ENCODE measurements at places on chromosomes 7 and 10.
A peak's percentile ranks its signal among the peaks of the same experiment; 100 is the strongest.

DNA sequence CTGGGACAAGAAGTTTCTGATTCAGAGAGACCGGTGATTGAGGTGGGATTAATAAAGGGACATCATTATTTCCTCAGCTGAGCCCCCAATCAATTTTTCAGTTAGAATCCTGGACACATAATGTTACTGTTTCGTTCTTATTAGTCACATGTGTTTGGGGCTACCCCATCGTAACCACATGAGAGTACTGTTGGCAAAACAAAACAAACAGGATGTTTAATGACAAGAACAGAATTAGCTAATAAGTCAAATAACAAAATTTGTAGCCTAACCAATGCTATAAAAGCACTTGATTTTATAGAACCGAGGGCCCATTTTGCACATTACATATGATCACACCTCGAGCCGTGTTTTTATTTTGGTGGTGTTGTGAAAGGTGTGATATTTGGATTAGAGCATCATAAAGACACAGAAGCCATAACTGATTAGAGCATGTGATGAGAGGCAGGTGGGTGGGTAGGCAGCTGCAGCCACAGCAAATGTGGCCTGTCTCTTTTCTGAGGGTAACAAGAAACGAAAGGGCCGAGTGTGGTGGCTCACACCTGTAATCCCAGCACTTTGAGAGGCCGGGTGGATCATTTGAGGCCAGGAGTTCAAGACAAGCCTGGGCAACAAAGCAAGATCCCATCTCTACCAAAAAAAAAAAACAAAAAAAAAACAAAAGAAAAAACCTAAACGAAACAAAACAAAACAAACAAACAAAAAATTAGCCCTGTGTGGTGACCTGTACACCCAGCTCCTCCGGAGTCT, 1.8 kb upstream of the VWC2 start:
- DNase-seq, result no peak

- DNase-seq, result no peak
These were observed 111.9 kb upstream of the IGFBP3 start for GRCh38 chr7:46032942-46033341.

- DNase-seq, result no peak
These were observed 358.8 kb upstream of the MEOX2 start for GRCh38 chr7:16045296-16045695.

- DNase-seq, result no peak
These were observed 10.3 kb upstream of the KCNK18 start for GRCh38 chr10:117186832-117187615.

GRCh38 chr10:88379575-88379974, 203.5 kb downstream of the RNLS start:
- DNase-seq, result no peak

GRCh38 chr7:96719164-96719563, 9.5 kb upstream of the SEM1 start:
- DNase-seq, result no peak

- DNase-seq, result no peak
These were observed 38.4 kb upstream of the PDE1C start for GRCh38 chr7:32108651-32109050.

GRCh38 chr7:131190146-131190545, 137.5 kb upstream of the MKLN1 start:
- DNase-seq, result no peak

GRCh38 chr10:49508654-49509053, 30.3 kb downstream of the ERCC6 start:
- no peak for DNase-seq

- no peak for DNase-seq
These were observed 3.5 kb upstream of the C7orf33 start for GRCh38 chr7:148587076-148587475.

DNA sequence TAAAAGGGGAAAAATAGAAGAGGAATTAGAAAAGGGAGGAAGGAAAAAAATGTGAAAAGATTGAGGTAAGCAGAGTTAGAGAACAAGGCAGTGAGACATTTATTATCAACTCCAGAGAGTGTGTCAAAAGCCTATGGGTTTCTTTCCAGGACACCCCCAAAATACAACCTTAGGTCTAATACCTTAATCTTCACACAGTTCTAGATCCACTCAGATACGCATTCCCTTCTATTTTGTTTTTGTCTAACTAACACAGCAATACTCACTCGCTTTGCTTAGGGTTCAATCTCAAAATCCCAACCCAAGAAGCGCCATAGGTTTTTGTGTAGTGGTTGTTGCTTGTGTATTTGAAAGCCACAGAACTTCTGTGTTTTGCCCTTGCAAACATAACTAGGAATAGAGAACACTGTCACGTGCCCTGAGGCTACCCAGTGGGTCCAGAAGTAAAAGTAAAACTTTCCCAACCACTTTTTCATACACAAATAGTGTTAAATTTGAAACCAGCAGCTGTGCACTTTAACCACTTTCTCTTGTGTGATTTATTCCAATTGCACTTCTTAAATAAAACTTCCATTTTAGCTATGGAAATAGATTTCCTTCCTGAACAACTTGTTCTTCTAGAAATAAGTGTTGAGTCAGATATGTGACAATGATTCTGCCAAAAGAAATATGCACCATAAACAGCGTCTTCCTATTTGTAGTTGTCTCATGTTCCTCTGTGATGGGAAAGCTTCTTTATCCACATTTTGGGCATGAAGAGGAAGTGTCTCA, 414.7 kb upstream of the GHITM start:
- no peak for DNase-seq

GRCh38 chr7:129665013-129665401, 53.5 kb downstream of the NRF1 start:
- peak; percentile 68 for DNase-seq

- DNase-seq, result no peak
These were observed 85.8 kb downstream of the MKX start for GRCh38 chr10:27659786-27660185.

DNA sequence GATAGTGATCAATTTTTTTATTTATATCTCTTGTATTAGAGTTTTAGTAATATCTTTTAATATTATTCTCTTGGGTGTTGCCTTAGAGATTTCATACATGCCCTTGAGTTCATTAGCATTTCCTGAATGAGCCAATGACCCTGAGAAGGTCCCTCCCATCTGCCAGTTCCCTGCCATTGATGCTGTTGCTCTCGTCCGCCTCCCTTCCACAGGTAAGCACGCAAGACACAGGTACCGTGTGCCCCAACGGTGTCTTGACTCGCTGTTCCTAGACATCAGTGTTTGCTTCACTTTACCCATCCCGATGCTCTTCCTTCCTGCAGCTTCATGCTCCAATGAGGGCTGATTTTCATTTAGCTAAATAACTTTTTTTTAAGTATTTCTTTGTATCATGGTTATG, 19.7 kb upstream of the PWWP2B start:
- DNase-seq, result no peak

GRCh38 chr7:29229066-29229465, 34.5 kb downstream of the CHN2 start:
- no peak for DNase-seq

GRCh38 chr7:107815254-107815882, 12.3 kb upstream of the SLC26A3 start:
- no peak for DNase-seq

- DNase-seq, result no peak
These were observed 19.8 kb downstream of the PANK1 start for GRCh38 chr10:89625041-89625765.

GRCh38 chr7:122316467-122317388, 12.2 kb upstream of the FEZF1 start:
- no peak for DNase-seq

GRCh38 chr10:63213489-63213888, 80.4 kb downstream of the NRBF2 start:
- DNase-seq, result no peak

DNA sequence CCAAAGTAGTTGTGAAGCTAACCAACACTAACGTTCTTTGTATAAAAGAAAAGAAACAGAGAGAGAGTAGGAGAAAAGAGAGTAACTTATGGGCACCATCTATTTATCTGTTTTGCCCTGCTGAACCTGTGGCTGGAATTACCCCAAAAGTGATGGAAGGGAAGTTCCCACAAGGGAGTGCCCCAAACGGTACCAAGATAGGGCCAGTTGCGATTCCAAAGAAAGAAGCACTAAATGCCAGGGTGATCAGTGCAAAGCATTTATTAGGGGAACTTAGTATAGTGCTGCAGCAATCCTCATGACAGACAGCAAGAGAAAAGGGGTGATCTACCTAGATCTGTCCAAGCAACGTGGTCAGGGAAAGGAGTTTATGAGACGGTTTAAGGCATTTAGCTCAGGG, 190.2 kb downstream of the SORCS3 start:
- no peak for DNase-seq

DNA sequence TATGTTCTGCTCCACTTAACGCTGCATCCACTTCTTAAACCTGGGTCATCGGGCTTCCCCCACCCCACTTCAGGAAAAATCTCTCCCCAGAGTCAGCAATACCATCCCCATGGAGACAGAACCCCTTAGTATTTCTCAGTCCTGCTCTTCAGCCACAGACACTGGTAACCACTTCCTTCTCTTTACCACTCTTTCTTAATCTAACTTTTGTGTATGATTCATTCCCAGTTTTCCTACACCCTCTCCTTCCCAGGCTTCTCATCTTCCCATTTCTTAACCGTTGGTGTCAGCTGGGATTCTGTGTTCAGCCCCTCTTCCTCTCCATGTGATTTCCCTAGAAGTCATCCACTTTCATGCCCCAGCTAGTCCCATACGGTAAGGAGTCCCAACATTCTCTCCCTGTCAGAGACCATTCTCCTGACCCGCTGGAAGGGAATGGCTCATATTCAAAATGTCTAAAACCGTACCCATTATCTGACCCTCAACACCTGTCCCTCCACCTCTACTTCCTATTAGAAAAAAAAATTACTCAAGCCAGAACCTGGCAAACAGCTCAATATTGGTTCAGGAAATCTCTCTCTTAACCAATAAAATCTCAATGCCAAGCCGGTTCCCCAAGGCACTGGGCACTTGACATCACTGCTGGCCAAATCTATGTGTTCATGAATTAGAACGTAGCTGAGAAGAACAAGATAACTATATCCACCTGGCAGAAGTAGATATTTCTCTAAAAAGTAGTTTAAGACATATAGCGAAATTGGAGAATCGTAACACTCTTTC, 89.4 kb downstream of the DGKI start:
- DNase-seq, result no peak

DNA sequence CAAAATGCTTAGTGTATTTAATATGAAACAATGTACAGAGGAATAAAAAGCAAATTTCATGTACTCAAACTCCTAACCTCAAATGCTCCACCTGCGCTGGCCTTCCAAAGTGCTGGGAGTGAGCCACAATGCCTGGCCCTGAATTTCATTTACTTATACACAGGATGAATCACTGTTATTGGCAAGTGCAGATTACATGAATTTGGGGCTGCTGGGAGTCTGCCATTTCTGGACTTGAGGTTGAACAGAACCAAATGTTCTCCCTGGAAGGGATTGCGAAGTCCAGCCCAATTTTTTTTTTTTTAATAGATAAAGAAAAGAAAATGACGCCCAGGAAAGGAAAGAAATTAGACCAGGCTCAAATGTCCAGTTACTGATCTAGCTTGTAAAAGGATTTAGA, 6.8 kb upstream of the CSTF2T start:
- DNase-seq, result no peak

GRCh38 chr7:29331163-29331562, 136.6 kb downstream of the CHN2 start:
- no peak for DNase-seq

DNA sequence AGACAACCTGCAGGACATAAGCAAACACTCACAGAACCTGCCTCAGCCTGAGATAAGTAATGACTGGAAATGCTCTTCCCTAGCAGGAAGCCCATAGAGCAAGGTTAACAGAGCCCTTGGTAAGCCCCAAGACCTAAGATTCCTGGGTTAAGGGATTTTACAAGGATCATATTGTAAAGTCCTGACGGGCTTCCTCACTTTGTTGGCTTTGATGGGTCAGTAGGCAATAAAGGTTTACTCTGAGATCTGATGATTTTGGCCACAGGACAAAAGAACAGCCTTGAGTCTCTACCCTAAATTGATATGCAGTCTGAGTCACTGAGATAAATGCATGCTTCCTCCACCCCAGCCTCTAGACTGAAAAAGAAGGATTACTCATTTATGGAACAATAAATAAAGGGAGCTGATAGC, 270.8 kb downstream of the HTR7 start:
- no peak for DNase-seq

- DNase-seq, result no peak
These were observed at the start of gene URGCP for GRCh38 chr7:43906331-43907010. URGCP (minus strand) TSS chr7:43906596; CDS start chr7:43906575, 21 bp downstream.

DNA sequence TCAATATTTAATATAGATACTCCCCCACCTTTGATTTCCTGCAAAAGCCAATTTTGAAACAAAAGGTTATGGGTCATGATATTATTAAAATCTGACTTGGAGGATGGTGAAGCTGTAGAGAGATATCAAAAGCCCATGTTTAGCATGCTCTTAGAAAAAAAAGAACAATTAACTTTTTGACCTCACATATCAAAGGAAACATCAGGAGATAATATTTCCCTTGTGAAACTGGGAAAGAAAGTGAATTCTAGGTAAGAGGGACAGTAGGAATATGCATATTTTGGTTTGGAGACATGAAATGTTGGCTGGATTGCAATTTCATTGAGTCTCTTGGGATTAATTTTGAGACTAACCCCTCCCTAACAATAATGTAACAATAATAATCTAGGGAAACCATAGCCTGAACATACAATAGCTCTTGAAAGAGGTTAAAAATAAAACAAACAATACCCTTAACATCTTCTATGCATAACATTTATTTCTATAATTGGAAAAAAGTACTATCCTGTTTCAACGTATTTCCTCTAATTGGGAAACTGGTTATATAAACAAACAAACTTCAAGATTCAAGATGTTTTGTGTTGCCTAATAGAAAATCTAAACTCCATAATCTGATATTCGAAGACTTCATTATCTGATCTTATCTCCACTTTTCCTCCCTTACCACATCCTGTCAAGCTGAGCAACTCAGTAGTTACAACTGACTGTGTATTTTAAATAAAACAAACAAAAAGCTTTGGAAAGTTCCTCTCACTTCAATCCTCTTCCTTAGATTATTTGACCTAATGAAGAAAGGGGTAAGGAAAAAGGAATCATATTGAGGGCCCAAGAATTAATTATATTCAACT, 14.8 kb downstream of the TMEM26 start:
- DNase-seq, result no peak

- DNase-seq, result no peak
These were observed 45.4 kb downstream of the GPR37 start for GRCh38 chr7:124720195-124720594.

DNA sequence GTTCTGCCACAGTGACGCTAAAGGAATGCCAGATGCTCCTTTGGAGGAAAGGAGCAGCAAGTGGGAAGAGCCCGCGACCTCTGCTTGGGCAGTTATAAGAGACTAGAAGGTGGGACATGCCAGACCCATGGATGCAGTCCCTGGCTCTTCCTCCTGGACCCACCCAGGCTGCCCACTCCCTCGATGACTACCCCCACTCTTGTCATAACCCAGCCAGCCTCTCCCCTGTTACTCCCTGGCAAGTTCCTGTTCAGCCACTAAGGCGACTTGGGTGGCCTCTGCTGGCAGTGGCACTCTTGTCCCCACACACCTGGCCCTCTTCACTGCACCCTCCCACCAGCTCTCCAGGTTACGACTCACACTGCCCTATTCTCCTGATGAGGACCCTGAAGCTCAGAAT, 33.5 kb downstream of the COL13A1 start:
- no peak for DNase-seq

All from HS-27A (cell line).